ENCODE measurements at places on chromosomes 1 and 21.

DNA sequence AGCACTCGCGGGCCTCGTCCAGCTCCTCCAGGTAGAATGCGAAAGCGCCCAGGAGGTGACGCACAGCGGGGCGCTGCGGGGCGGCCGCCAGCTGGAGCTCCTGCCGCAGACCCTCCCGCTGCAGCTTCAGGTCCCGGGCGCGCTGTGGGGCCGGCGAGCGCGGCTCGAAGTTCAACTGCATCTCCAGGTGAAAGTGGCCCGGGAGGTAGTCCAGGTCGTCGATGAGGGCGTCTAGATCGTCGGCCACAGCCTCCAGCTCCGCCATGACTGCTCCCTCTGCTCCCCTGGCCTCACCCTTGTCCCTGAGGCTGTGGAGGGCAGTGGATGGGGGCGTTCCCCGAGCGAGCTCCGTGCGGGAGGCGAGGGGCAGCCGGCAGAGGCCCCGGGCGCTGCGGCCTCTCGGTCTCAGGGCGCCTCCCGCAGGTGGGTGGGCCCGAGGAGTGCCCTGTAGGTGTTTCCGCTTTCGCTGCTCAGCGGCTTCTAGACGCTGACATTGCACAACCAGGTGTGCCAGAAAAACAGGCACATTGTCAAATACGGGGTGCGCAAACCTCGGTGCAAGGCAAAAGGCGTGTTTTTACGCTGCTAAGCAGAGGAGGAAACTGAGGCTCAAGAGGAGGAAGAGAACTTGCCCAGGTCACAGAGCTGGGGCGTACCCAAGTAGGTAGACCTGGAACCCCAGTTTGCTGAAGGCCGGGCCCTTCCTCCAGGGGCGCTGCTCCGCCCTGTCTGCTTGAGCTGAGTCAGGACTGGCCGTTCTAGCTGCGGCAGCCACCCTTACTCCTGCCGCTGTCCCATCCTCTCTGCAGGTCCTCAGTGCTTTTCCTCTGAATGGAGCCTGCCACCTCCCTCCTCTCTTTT lies at the start of gene TTC22:
Gene TTC22 (minus strand): TSS at position 425 of the 861 bp plus-strand sequence. CDS start 160 bp downstream, at position 265.
- ATAC-seq, result peak; percentile 50

DNA sequence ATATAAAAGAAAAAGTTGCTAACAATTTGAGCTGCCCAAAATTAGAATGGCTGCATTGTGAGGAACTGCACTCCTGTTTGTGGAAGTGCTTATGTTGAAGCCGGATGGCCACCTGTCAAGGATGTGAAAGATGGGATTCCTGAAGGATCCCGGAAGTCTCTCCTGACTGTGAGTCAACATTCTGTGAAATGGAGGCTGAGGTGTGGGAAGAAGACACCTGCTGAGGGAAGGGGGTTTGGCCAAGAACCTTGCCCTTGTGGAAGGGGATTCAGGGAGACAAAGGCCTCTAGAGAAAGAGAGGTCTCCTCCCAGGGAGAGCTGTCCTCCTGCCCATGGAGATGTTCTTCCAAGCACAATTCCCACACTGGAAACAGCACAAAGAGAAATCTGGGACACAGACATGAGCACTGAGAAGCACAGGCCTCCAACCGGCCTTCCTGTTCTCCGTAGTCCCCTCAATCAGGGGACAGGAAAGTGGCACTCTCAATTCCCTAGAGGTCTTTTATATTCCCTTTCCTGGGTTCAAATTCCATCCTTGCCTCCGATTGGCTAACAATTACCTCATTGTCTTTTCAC lies 70.5 kb downstream of the CD2 start:
- no peak for ATAC-seq

DNA sequence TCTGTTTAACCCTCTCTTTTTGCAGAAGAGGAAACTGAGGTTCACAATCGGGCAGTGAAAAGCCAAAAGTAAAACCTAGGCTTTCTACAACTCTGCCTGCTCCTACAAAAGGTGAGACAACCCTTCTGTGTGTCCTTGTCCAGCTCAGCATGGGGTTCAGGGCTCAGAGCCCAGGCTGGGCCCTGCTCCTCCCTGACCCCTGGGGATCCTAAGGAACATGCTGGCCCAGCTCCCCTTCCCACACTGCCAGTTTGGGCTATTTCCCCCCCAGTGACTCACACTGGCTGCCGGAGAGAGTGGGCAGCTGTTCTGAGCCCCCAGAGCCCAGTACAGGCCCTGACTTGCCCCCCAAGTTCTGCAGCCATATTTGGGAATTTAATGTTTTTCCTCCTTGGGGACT lies 8.9 kb downstream of the FAM229A start:
- no peak for ATAC-seq

GRCh38 chr21:42617486-42617885 lies 35.9 kb upstream of the PDE9A start:
- ATAC-seq, result peak; percentile 58

DNA sequence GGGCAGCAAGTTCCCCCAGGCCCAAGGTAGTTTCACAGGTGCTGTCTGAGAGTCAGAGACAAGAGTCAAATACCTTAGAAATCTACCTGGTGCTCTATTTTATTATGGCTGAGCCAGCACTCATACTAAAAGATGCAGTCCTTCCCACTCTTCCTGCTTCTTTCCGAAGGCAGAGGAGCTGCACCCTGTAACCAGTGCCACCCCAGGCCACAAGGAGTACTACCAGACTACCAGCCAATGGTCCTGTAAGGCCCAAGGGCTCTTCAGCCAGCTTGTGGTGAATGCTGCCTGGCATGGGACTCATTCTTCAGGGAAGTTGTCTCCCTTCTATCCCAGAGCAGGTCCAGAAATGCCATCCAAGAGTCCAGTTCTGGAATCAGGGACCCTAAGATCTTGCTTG lies 203.8 kb upstream of the DUSP10 start:
- ATAC-seq, result no peak

DNA sequence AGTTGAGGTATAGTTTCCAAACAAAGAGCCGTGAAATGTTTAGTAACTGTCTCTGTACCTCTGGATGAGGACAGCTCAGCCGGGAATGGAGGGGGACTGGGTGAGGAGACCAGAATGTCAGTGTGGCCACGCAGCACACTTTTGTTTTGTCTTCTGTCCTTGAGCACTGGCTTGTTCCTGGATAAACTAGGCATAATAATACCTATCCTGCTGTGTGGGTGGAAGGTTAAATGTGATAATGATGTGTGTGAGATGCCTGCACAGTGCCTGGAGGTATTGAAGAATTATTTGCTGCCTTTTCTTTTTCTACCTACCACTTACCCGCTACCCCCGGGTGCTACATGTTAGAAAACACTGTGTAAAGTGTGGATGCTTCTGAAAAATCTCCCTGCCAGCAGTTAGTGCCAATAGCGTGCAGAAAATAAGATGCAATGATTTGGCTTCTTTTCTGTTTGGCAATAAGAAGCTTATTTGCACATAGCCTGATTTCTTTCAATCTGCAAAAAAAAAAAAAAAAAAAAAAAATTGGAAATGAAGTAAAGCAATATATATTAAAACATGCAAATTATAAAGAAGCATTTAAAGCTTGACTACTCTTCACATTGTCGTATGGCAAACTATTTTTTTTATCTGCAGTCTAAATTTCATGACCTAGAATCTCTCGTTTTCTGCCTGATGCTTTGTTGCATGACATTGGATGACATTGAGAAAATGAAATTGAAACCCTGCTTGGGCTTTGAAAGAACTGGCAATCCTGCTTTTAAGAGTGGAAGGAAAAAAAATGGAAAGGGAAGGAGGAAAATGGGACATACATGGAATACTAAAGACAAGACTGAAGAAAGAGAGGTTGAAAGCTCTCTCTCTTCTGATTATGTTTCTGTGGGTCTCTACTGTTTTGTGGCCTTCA lies 89.5 kb downstream of the DISC1 start:
- no peak for ATAC-seq

GRCh38 chr1:54371038-54371941 lies 34.9 kb downstream of the SSBP3 start:
- ATAC-seq, result no peak
